ENCODE measurements at places on chromosomes 6 and 20.

DNA sequence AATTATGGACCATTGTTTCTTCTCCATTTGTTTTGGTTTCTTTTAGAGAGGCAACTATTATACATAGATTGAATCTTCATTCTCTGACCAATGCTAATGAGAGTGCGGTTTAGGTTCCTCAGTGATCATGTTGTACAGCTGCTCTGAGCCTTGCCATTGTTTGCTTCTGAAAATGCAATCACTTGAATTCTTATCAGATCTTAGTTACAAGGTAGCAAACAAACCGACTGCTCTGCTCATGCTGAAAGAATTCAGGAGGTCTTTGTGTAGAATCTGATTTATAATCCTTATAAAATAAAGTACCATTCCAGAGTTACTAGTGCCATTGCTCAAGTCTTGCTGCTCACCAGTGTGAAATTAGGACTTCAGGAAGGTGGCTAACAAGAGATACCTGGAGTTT lies 569.1 kb upstream of the ID4 start:
- no peak for DNase-seq

GRCh38 chr6:155561257-155561965 lies 105.8 kb upstream of the NOX3 start:
- peak; percentile 16 for DNase-seq

GRCh38 chr20:36860339-36860738 lies 15.6 kb upstream of the TLDC2 start:
- DNase-seq: no peak

GRCh38 chr20:38547288-38548085 lies 33.5 kb upstream of the ADIG start:
- DNase-seq: no peak

GRCh38 chr6:93571346-93571745 lies 152.0 kb upstream of the EPHA7 start:
- DNase-seq: no peak

DNA sequence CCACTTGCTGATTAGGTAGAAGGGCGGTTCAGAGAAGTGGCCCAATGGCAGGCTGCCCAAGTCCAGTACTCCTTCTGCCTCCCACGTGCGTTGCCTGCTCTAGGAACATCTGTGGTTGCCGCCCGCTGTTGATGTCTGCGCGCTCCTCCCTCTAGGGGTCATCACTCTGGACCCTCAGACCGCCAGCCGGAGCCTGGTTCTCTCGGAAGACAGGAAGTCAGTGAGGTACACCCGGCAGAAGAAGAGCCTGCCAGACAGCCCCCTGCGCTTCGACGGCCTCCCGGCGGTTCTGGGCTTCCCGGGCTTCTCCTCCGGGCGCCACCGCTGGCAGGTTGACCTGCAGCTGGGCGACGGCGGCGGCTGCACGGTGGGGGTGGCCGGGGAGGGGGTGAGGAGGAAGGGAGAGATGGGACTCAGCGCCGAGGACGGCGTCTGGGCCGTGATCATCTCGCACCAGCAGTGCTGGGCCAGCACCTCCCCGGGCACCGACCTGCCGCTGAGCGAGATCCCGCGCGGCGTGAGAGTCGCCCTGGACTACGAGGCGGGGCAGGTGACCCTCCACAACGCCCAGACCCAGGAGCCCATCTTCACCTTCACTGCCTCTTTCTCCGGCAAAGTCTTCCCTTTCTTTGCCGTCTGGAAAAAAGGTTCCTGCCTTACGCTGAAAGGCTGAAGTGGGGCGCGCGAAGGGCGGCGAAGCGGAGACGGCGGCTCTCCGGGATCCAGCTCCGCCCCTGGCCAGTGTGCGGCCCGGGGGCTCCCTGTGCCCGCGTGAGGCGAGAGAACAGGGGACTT lies 8.5 kb downstream of the TRIM15 start:
- no peak for DNase-seq

DNA sequence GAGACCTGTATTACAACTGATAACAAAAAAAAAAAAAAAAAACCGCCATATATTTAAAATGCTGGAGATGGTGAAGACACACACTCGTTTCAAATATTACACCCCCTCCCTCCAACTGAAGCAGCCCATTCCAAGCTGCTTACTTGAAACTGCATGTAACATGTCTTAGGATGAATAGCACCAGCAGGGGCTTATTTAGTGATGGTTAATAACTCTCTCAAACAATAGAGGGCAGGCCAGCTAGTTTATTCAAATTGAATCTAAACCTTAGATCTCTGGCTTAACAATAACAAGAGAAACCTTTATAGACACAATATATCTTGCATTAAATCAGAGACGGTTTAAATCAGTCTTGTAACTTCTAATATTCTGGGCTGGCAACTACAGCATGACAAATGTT lies 9.3 kb upstream of the JPH2 start:
- no peak for DNase-seq

DNA sequence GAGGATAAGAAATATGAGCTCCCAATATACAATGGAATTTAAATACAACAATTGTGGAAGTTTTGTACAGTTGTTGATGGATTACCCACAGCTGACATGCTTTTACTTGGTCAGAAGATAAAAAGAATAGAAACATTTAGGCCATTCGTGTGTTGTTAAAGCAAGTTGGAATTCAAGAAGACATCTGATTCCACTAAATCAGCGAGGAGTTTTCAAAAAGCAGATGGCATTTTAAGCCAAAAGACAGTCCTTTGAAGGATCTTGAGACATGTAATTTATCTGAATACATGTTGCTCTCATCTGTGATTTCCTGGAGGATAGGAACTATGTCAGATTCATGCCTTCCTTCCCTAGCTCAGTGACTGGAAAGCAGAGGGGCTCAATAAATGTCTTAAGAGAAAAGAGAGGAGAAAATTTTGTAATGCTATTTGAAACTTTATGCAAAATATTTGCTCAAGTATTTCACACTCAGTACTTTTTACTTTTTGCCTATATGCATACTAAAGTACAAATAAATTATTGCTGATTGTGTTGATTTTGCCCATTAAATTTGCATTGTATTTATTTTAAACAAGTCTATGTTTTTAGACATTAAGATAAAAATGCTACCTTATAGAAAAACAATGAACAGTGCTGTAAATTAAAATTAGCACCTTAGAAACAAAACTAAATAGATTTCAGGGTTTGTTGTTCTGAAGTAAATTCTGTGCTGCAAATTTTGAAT lies 733.8 kb upstream of the FLRT3 start:
- no peak for DNase-seq

DNA sequence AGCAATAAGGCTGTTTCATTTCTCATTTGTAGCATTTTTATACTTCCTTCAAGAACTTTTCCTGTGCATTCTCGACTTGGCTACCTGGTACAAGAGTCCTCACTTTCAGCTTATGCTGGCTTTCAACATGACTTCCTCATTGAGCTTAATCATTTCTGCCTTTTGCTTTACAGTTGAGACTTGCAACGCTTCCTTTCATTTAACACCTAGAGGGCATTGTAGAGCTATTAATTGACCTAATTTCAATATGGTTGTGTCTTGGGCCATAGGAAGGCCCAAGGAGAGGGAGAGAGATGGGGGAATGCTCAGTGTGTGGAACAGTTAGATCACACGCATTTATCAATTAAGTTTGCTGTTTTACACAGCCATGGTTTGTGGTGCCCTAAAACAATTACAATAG lies 37.2 kb downstream of the SLC22A2 start:
- DNase-seq: no peak

DNA sequence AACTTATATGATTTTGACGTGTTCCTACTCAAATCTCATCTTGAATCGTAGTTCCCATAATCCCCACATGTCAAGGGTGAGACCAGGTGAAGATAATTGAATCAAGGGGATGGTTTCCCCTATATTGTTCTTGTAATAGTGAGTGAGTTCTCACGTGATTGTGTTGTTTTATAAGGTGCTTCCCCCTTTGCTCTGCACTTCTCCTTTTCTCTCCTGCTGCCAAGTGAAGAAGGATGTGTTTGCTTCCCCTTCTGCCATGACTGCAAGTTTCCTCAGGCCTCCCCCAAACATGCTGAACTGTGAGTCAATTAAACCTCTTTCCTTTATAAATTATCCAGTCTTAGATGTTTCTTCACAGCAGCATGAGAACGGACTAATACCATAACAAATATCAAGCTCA lies 83.2 kb downstream of the MANEA start:
- DNase-seq: no peak

DNA sequence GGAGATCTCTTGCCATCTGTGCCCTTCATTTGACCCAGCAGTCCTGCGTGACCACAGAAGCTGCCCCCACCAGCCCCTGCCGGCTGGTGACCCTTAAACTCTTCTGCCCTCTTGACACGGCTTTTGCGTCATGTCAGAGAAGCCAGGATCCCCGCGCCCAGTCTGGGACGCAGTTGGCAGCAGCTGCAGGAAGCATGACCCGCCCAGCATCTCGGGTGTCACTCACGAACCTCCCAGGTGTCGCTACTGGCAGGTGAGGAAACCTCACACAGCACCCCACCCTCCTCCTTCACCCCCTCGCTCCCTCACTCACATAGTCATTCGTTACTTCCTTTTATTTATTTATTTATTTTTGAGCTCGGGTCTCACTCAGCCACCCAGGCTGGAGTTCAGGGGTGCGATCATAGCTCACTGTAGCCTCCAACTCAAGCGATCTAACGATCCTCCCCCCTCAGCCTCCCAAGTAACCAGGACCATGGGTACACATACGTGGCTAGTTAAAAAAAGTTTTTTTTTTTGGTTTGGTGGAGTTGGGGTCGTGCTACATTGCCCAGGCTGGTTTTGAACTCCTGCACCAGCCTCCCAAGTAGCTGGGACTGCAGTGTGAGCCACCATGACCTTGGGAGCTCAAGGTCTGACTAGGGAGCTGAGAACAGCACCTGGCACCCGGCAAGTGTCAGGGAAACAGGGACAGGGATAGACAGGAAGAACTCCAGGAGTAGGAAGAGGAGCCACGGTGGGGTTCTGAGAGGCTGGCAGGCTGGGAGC lies 14.1 kb upstream of the SPDEF start:
- DNase-seq: no peak

DNA sequence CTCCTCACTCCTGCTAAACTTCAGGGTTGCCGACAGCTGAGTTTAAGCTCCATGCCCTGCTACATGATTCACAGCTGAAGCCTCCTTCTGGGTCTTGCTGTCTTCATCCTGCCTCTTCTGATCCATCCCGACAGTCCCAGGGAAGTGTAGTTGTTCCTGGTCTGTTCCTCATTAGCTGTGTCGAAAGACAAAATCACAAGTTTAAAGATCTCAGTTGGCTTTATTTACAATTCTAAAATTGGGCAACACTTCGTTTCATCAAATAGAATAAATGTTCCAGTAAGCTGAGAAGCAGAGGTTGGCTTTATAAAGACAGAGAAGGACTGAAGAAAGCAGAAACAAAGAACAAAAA lies 4.1 kb upstream of the SLC2A10 start:
- DNase-seq: no peak

DNA sequence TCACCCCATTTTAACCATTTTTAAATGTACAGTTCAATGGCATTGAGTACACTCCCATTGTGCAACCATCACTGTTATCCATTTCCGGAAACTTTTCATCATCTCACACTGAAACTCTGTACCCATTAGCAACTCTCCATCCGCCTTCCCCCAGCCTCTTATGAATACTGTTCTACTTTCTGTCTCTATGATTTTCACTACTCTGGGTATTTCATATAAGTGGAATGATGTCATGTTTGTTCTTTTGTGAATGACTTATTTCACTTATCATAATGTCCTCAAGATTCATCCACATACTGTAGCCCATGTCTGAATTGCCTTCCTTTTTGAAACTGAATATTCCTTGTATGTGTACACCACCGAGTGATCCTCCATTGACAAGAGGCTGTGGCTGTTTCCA lies 92.9 kb upstream of the TOX2 start:
- no peak for DNase-seq

GRCh38 chr20:6651561-6651960 lies 115.9 kb upstream of the BMP2 start:
- DNase-seq: no peak

- no peak for DNase-seq
Measured at GRCh38 chr20:44684047-44684967, 30.9 kb upstream of the CCN5 start.

GRCh38 chr6:7270320-7271204 lies 42.4 kb downstream of the SSR1 start:
- DNase-seq: no peak

GRCh38 chr6:97947841-97948240 lies 664.8 kb upstream of the MMS22L start:
- DNase-seq: no peak

DNA sequence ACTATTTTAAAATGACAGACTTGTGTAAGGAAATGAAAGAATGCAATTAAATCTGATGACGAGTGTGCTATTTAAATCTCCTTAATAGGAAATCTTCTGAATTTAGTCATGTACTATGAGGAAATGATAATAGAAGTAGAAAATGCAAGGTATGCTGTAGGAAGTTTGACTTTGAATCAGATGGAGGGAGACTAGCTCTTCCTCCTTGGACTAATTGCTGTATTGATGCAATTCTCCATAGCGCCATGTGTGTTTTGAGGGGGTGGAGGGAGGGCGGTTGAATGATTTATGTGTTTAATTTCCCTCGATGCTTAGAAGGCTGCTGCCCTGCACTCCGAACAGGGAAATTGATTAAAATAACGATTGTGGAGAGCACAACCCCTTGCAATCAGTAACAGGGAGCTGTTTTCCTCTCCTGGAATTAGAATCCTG lies 214.4 kb upstream of the PRND start:
- DNase-seq: peak; percentile 82

DNA sequence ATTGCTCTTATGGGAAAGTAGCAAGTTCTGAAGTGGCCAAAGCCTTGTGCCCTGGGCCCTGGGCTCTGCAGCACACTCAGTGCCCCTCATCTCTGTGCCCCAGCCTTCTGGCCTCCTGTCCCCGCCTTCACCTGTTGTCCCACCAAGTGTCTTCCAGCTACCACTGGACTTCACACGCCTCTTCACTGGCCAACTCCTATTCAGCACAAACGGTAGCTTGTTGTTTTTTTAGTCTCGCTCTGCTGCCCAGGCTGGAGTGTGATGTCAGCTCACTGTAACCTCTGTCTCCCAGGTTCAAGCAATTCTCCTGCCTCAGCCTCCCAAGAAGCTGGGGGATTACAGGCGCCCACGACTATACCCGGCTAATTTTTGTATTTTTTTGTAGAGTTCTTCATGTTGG lies 4.8 kb downstream of the CCHCR1 start:
- DNase-seq: no peak

DNA sequence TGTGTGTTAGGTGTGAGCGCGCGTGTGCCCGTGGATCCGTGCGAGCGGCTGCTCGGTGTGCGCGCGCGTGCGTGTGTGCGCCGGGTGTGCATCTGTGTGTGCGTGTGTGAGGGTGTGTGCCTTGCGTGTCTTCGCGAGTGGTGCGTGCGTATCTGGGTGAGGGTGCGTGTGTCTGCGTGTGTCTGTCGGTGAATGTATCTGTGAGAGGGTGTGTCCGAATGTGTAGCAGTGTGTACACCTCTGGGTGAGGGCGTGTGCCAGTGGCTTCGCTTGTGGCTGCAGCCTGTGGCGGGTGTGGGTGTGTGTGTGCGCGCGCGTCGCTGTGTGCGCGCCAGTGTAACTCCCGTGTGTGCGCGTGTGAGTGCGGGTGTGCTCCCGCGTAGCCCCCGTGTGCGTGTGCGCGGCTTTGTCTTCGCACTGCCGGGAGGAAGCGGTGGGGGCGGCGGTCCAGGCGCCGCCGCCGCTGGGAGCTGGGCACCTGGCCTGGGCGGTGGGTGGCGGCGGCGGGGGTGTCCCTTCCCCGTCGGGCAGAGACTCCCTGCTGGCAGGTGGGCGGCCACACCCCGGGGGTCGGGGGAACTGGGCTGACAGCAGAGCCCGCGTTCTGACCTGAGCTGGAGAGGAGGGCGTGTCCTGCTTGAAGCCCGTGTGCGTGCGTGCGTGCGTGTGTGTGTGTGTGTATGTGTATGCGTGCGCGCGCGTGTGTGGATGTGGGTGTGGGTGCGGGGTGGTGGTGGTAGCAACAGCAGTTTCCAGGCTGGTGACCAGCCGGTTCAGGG lies 61.3 kb upstream of the EPB41L1 start:
- DNase-seq: no peak

GRCh38 chr6:45864651-45865050 lies 151.0 kb downstream of the CLIC5 start:
- no peak for DNase-seq
